Tibial artery (tissue), 4 donors: ENCODE measurements at places on chromosomes 5 and 9.

- DNase-seq: peak; percentile 88
Measured at GRCh38 chr5:138032572-138033385, at the start of gene FAM13B. FAM13B (minus strand) TSS chr5:138033079; CDS start chr5:138019111, 13,968 bp downstream.

DNA sequence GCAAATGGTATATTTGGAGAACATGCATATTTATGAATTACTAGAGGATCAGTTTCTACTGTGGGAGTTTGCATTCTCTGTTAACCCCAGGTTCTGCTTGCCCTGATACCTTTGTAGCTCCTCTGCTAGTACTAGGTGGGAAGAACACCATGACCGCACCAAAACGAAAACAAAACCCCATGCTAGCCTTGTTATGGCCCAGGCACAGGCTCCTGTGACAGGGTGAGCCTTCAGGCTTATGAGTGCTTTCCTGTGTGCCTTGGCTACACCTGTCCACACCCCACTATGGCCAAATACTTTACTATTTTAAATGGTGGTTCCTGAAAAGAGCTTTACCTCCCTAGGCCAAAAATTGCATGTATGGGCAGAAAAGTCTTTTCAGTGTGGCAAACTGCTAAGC is 94.8 kb downstream of the PPIC start:
- no peak for DNase-seq

GRCh38 chr5:141785135-141785534 is 93.1 kb downstream of the PCDH1 start:
- DNase-seq: no peak

GRCh38 chr9:36656842-36657241 is 84.1 kb downstream of the MELK start:
- DNase-seq: no peak

DNA sequence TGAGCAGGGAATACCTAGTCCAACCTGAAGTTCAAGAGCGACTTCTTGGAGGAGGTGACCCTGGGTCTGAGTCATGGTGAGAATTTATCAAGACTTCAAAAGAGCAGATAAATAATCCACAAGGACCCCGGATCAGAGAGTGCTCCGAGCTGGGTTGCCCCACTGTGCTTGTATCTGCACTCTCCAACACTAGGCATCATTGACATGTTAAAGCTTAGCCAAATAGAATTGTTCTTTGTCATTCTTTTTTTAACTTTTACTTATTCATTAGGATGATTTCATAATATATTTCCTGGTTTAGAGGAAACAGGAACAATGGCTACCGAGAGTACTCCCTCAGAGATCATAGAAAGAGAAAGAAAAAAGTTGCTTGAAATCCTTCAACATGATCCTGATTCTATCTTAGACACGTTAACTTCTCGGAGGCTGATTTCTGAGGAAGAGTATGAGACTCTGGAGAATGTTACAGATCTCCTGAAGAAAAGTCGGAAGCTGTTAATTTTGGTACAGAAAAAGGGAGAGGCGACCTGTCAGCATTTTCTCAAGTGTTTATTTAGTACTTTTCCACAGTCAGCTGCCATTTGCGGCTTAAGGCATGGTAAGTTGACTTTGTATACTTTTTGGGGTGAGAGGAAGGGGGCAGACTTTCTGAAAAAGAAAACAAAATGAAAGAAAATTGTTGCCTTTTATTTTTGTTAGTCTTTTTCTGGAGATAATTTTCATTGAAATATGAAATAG is at the start of gene CARD6:
TSS of gene CARD6 (plus strand) at position 300 of the 738 bp plus-strand sequence. CDS start at position 316, 16 bp downstream.
- no peak for DNase-seq

GRCh38 chr5:150073086-150073625 is 13.2 kb downstream of the CSF1R start:
- peak; percentile 16 for DNase-seq

- DNase-seq: no peak
Measured at GRCh38 chr5:1652873-1653697, 129.3 kb upstream of the LPCAT1 start.

- DNase-seq: no peak
Measured at GRCh38 chr9:136861874-136862457, 4.1 kb downstream of the EDF1 start.

- DNase-seq: no peak
Measured at GRCh38 chr5:153796527-153796926, 242.2 kb downstream of the FAM114A2 start.

- no peak for DNase-seq
Measured at GRCh38 chr5:20033881-20034280, 45.9 kb upstream of the CDH18 start.

DNA sequence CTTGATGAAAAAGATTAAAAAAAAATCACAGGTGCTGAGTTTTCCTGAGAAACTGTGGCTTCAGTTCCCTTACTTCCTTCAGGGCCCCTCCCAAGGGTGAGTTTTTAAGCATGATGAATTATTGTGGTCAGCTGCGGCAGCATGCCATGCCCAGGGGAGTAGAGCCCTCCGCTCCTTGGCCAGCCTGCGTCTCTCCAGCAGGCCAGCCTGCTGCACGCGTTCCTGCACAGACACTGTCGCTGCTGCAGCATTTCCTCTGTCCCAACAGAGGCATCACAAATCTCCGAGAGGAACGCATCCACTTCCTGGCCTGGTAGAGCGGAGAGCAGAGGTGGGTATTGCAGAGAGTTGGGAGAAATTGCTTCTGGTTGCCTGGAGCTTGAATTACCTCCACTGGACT is 26.1 kb upstream of the GLRA1 start:
- DNase-seq: no peak

GRCh38 chr9:19976226-19976625 is 187.4 kb upstream of the SLC24A2 start:
- no peak for DNase-seq

- no peak for DNase-seq
Measured at GRCh38 chr9:130110166-130110565, 56.5 kb downstream of the GPR107 start.

DNA sequence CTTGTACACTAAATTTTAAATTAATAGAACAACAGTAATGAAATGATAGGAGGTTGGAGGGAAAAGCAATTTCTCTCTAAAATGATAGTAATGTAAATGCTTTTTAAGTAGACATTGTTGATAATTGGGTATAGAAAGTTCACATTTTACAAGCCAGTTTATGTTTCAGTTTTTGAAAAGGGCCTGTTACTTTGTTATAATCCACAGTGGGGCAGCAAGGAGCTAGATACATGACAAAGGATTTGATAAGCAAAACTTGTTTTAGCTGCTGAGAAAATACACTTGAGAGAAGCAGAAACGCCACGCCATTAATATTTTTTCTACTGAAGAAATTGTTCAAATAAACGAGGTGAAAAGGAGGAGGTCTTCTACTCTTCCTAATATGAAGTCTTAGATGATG is 30.2 kb downstream of the SREK1 start:
- DNase-seq: no peak

- DNase-seq: peak; percentile 96
Measured at GRCh38 chr9:70480405-70480980, 66.0 kb upstream of the KLF9 start.

- DNase-seq: no peak
Measured at GRCh38 chr9:118961857-118962256, 407.4 kb downstream of the BRINP1 start.

- peak; percentile 76 for DNase-seq
Measured at GRCh38 chr9:33082538-33083326, 6.3 kb upstream of the SMU1 start.

DNA sequence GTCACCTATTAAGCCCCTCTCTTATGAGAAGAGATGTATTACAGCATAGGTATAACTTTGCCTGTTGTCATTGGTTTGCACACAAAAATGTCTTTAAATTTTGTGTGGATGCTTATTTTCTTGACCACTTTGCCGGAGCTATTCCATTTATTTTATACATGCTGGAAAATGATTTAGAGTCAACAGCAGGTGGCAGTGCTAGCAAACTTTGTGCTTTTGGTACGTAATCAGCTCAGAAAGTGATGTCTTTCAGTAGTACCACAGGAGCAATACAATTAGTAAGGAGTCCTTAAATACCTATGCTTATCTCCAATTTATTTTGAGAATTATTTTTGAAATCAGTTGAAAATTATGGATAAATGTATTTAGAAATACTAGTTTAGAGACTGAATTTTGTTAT is 19.8 kb upstream of the NUDT12 start:
- no peak for DNase-seq
